ENCODE measurements at places on chromosomes 4 and X.

DNA sequence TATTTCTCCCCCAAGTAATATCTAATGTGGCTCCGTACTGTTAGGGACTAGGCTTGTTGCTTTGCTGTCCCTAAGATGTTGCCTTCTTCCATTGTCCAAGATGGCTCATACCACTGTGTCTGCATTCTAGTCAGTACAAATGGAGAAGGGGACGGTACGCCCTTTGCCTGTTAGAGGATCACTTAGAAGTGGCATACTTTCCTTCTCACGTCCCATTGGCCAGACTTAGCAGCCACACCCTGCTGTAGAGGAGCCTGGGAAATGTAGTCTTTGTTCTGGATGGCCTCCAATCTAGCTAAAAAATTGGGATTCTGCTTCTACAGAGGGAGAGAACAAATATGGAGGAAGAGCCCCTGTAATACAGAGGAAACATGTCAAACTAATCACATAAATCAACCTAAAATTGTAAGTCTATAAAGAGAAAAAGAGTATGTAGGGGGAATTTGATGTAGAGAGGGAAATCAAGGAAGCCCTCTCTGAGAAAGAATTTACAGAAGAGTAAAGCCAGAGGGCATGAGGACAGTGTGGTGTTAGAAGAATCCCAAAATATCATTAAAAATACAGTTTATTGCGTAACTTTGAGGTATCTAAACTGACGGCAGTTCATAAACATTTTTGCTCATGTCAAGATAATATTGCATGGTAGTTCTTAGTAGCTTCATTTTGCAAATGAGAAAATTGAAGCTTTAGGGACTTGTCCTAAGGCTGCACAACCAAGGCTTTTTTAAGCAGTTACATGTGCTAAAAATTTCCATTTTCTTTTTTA is 15.1 kb downstream of the PRIMPOL start:
- DNase-seq, result no peak

DNA sequence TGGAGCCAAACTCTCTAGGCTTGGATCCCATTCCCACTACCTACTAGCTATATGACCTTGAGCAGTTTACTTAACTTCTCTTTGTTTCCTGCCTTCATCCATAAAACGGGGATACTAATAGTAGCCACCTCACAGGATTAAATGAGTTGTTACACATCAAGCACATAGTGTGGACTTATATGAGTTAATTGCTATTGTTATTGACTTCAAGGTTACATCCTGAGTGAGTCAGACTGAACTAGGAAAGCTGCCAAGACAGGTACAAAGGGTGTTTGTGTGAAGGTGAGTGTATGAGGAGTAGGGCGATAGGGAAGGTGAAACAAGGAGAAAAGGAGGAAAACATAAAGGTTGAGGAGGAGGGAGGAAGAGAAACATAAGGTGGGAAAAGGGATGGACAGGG is 32.2 kb downstream of the TFDP3 start:
- no peak for DNase-seq

DNA sequence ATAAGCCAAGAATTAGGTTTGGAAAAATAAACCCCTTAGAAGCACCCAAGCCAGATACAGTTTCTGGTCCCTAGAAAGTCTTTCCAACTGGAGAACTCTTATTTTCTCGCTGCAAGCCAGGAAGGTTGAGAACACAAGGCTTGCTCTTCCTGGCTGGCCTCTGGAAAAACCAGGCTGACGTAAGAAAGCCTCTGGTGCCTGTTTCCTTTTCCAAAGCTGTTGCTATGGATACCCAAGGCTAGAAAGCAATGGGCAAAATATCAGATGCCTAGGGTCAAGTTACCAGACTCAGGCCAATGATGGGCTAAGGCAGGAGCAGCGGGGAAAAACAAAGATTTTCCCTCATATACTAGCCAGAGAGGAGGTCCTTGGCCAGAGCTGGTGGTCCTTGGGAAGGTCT is 281.6 kb downstream of the KLHL13 start:
- DNase-seq, result no peak

- no peak for DNase-seq
These were observed 56.1 kb upstream of the CCDC149 start for GRCh38 chr4:24968992-24969391.

DNA sequence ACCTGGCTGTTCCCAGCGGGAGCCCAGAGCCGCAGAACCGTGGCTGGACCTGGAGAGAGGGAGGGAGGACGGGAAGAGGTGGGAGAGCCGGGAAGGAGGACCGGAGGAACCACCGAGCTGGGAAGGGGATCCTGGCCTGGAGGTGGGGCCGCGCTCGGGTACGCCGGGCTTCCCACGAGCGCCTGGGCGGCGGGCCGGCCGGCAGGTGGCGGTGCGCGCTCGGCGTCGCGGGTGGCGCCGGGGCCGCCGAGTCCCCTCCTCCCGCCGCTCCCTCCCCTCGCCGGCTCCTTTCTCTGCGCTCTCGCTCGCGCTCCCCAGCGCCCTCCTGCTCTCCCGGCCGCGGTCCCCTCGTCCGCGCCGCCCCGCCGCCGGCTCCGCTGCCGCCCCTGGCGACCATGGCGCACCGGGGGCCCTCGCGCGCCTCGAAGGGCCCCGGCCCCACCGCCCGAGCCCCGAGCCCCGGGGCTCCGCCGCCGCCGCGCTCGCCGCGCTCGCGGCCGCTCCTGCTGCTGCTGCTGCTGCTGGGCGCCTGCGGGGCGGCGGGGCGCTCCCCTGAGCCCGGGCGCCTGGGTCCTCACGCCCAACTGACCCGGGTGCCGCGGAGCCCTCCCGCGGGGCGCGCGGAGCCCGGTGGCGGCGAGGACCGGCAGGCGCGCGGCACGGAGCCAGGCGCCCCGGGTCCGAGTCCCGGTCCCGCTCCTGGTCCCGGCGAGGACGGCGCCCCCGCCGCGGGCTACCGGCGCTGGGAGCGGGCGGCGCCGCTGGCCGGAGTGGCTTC is at the start of gene SORCS2:
TSS of gene SORCS2 (plus strand) at position 287 of the 778 bp plus-strand sequence.
- peak; percentile 98 for DNase-seq

- peak; percentile 85 for DNase-seq
These were observed 34.7 kb downstream of the NOP14 start for GRCh38 chr4:2928242-2929176.

DNA sequence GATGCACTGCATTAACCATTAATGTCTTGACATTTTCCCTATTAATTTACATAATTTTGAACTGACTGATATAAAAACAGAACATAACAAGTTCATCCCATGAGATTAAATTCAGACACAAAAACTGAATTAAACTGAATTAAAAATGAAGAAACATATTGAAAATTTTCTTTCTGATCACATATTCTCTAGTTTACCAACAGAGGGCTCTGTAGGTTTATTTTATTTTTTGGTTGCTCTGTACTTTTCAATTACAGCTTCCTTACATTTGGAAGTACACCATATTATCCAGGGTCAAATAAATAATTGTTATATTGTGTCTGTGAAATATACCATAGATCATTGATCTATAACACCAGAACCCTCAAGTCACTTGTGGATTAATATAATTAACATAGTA is 27.3 kb upstream of the CT83 start:
- no peak for DNase-seq

DNA sequence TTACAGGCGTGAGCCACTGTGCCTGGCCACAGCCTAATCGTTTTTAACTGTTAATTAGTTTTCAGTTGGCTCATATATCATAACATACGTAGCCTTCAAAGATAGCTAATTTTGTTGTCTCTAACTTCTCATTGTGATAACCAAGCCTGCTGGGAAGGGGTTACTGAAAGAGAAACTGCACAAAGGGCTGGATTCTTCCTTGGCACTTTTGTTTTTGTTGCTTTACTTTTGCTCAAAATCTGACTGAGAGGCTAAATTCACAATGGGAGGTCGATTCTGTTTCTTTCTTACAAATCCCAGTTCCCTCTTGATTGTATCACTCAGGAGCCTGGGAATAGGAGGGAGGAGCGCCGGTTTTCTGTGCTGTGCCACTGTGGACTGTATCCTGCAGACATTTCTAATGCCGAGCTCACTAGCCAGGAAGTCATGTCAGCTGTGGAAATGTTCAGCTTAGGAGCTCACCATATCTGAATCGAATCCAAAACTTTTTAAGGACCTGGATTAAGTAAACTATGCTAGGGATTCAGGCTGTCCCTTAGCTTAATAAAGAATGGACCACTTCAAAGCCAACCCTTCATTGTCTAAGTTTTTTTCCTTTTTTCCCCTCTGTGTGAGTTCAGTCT is 120.5 kb upstream of the FAT1 start:
- peak; percentile 64 for DNase-seq

DNA sequence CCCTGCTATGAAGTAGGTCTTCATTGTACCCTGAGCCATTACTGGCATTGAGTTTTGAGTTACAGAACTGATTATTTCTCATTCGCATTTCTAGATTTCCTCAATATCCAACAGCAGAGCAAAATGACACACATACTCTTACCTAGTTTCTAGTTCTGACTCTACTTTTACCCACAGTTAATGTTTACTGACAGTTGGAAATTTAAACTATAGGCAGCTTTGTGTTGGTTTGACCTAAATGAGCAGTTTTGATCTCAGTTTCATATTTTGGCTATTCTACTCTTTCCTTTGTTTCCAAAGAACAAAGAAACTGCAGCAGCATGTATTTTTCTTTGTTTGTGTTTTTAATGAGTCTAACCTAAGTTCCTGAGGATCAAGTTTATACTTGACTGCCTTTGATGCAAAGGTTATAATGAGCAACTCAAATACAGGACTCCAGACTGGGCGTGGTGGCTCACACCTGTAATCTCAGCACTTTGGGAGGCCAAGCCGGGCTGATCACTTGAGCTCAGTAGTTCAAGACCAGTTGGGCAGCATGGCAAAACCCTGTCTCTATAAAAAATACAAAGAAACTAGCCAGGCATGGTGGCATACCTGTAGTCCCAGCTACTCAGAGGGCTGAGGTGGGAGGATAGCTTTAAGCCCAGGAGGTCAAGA is 30.4 kb downstream of the TXK start:
- no peak for DNase-seq
